ENCODE measurements at places on chromosomes 4 and X.

- DNase-seq: no peak
Observed at GRCh38 chr4:33189169-33189568, 2469.0 kb downstream of the PCDH7 start.

- no peak for DNase-seq
Observed at GRCh38 chrX:139801397-139801813, 93.4 kb upstream of the MCF2 start.

- DNase-seq: no peak
Observed at GRCh38 chr4:69054578-69055200, 41.6 kb upstream of the UGT2B7 start.

DNA sequence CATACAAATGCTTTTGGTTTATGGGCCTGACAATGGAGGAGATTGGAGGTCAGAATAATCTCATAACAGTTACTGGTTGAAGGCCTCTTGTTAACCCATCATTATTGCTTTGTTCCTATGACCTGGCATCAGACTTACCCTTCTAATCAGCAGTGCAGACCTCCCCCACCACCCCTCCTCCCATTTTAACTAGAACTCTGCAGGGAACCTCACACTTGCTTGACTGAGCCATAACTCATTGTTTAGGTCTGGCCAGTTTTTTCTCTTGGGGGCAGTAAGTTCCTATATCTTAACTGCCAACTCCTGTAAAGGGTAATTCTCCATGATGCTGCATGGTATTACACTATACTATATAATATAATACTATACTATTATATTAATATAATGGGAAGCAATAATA lies 609.3 kb downstream of the IL1RAPL1 start:
- DNase-seq: no peak

- no peak for DNase-seq
Observed at GRCh38 chr4:125837493-125838201, 522.9 kb downstream of the FAT4 start.

GRCh38 chr4:152385551-152385950 lies 150.3 kb downstream of the FBXW7 start:
- no peak for DNase-seq

- peak; percentile 24 for DNase-seq
Observed at GRCh38 chr4:152687974-152688599, 8.3 kb upstream of the TMEM154 start.

DNA sequence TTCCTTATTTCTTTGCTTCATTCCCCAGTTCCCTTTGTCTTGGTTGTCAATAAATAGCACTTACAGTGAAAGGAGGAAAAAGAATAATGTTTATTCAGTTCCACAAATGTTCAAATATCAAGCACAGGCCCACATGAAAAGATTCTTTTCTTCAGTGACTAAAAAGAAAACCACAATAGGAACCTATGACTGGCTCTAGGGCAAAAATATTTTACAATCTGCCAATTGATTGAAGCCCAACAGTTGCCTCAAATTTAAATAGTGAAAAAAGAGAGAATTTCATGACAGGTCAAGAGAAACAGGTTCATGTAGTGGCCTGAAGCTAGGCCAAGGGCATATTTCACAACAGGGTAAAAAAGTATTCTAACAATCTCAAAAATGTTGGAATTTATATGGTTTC lies 553.8 kb downstream of the CENPC start:
- no peak for DNase-seq

GRCh38 chr4:183968502-183968901 lies 63.4 kb downstream of the STOX2 start:
- DNase-seq: no peak

GRCh38 chr4:82708982-82709381 lies 89.6 kb downstream of the SCD5 start:
- no peak for DNase-seq

- no peak for DNase-seq
Observed at GRCh38 chr4:14125375-14126129, 498.0 kb upstream of the BOD1L1 start.

GRCh38 chrX:39409246-39409917 lies 608.1 kb downstream of the MID1IP1 start:
- DNase-seq: no peak

DNA sequence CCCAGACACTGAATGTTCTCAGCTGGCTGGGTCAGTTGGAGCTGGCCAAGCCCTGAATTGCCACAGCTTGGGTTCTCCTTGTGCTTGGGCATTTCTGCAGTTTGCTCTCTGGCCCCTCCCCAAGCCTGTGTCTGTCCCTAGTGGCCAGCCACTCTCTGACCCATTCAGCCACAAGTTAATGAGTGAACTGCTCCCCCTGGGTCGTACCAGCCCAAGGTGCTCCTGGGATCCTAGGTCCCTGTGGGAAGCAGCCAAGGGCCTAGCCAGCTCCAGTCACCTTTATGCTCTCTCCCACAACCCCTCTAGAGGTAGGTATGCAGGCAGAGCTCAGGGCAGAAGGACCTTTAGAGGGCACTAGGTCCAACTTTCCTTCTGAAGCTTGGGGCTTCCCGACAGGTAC lies 51.5 kb downstream of the STARD8 start:
- no peak for DNase-seq

- DNase-seq: no peak
Observed at GRCh38 chr4:119493886-119494285, 134.7 kb downstream of the PDE5A start.

GRCh38 chr4:184856277-184856609 lies 30.5 kb upstream of the ACSL1 start:
- no peak for DNase-seq

- no peak for DNase-seq
Observed at GRCh38 chr4:165827018-165827417, 46.0 kb upstream of the TLL1 start.

- no peak for DNase-seq
Observed at GRCh38 chr4:151628001-151628608, 132.7 kb downstream of the GATB start.

DNA sequence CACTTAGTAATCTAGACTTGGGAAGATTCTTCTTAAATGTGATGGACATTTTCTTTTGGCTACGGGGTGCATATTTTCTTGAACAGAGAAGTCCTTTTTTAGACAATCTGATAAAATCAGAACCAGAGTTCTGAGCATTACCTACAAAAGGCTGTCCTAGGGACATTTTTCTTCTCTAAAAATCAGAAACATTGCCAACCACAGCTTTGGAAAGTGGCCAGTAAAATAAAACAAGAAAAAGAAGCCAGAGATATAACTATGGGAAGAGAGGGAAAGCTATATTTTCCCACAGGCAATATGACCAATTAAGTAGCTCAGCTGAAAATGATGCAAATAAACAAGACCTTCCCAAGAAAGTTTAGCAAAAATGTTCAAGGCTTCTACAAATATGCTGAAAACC lies 55.9 kb downstream of the MXRA5 start:
- DNase-seq: no peak

DNA sequence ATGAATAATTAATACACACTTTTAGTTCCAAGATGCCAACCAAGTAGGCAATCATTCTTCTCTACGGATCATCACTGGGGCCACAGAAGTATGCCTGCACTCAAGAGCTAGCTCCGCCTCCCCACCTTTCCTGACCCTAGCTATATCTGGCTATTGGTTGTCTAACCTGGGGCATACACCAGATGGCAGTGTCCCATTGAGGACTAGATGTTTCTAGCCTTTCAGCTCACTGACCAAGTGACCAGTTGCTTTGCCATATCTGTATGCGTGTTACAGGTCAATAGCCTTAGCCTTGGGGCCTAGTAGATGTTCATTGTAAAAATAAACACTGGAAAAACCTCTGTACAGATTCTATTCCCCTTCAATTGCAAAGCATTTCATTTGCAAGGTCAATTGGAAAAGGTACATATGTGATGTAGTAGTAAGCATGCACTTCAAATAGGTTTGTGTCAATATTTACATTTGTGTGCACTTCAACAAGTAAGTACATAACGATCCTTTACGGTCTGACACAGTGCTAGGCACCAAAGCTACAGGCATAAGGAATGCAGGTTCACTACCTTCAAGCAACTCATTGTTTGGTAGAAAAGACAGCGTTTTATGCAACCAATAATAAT lies 521.7 kb downstream of the PPARGC1A start:
- peak; percentile 23 for DNase-seq

DNA sequence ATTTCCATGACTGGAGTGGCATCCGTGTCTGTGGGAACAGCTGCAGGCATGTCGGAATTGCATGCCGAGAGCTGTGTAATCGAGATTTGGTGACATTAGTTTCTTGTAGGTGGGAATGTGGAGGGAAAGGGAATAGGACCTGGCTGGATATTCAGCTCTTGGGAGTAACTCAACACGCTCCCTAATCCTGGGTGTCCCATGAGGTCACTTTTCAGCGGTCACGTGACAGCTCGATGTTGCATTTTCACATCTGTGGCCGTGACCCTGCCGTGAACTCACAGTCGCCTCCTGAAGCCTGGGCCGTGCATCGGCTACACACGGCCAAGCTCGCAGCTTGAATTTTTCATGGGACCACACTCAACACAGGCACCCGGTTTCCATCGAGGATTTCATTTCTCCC lies 25.8 kb upstream of the PSAPL1 start:
- no peak for DNase-seq

DNA sequence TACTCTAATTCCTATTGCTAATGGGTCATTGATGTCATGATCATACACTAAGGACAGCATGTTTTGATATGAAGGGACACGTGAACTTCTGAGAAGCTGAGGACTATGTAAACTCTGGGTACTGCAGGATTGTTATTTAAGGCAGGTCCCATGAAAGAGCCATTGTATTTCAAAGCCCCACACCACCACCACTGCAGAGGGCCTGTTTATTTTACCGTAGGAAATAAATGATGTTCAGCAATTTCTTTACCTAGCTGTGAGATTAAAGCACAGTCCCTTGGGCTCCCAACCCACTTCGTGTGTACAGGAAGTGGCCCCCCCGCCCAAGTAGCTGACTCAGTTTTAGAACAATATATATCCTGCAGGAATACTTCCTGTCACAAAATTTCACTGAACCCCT lies 89.8 kb upstream of the ACSL4 start:
- no peak for DNase-seq

GRCh38 chrX:3522101-3522650 lies 175.7 kb upstream of the MXRA5 start:
- no peak for DNase-seq

DNA sequence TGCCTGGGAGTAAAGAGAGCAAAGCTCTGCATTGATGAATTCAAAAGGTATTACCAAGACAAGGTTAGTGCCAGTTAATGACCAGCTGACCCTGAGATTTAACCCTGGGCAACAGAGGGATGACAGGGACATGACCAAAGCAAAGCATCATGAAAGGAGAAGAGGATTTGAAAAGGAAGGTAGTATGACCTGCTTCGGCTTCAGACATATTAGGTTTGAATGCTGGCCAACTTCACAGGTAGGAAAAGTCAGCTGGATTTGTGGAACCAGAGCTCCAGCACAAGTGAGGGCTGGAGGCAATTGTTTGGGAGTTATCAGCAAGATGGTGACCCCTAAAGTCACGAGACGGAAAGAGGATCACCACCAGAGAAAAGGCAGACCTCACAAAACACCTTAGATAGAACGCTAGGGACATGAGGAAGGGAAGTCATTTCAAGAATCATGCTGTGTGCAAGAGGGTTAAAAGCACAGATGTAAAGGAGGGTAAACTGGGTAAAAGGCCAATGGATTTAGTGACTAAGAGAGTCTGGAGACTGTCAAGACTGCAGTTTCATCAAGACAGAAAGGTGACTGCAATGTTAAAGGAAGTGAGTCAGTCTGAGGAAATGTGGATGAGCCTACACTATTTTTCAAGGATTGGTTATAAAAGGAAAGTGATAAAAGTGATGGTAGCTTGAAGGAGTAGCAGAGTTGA lies 45.6 kb downstream of the SH3RF1 start:
- DNase-seq: no peak

GRCh38 chrX:55120761-55121358 lies 32.0 kb downstream of the PAGE2 start:
- no peak for DNase-seq

DNA sequence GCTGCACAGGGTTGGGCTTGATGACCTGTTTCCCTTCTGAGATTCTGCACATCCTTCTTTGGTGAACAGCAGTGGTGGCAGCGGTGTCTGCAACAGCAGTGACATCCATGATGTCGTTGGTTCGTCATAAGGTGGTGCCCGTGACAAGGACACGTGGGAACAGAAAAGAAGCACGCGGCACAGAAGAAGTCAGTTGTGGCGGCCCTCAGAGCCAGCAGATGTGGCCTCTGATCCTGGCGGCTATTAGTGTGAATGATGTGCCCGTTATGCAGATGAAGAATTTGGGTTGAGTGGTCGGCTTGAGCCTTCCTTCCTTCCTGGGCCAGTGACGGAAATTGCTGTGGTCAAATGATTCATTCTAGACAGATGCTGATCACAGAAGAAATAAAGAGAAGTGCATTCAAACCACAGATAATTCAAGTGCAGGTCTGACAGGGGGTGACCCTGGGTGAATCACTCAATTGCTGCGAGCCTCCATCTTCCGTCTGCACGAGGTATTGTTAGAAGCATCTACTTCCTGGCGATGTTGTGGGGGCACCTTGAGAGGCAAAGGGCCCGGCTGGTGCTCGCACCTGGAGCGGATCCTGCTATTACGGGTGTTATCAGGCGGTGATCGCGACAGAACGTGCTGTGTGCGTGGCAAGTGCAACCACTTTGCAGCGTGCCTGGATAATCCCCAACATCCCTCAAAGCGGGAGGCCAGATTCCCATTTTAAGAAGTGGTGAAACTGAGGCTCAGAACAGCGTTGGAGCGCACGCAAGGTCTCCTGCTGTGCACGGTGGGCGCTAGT lies 215.2 kb upstream of the PSAPL1 start:
- no peak for DNase-seq

DNA sequence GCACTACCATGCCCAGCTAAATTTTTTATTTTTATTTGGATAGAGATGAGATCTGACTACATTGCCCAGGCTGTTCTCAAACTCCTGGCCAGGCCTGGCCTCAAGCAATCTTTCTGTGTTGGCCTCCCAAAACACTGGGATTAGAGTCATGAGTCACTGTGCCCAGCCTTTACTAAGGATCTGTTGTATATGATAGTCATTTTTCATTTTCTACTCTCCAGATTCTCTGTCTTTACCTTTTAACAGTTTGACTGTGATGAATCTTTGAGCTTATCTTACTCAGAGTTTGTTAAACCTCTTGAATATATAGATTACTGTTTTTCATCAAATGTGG lies 161.8 kb downstream of the FNIP2 start:
- DNase-seq: no peak

DNA sequence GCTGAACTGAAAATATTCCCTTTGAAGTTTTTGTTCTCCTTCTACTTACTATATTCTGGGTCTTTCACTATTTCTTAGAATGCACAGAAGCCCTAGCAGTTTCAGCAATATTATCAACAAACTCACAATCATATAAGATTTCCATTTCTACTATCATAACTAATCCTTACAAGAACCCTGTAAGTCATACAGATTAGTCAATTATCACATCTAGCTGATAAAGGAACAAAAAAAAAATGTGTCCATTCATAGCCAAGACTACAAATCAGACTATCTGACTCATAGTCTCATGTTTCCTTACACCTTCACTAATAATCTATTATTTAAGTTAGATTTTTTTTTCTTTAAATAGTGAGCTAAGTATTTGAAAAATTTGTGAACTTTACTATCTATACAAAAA lies 72.5 kb downstream of the LRBA start:
- DNase-seq: no peak
